ENCODE measurements at places on chromosomes 4 and X.
A peak's percentile ranks its signal among the peaks of the same experiment; 100 is the strongest.

DNA sequence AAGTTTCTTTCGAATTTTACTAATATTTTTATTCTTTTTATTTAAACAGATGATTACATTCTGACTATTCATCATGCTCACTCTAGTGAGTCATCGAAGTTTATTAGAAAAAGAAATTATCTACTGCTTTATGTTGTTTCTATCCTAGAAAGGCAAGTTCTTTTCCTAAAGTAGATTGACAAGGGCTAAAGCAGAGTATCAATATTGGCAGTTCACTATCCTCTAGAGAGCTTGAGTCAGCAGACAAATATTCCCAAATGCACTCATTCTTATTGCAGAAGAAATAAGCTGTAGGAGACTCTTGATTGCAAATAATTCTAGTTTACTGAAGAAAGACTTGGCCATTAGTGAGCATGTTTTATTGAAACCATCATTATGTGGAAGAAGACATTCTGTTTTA is 911.8 kb downstream of the CENPC start:
- no peak for DNase-seq

DNA sequence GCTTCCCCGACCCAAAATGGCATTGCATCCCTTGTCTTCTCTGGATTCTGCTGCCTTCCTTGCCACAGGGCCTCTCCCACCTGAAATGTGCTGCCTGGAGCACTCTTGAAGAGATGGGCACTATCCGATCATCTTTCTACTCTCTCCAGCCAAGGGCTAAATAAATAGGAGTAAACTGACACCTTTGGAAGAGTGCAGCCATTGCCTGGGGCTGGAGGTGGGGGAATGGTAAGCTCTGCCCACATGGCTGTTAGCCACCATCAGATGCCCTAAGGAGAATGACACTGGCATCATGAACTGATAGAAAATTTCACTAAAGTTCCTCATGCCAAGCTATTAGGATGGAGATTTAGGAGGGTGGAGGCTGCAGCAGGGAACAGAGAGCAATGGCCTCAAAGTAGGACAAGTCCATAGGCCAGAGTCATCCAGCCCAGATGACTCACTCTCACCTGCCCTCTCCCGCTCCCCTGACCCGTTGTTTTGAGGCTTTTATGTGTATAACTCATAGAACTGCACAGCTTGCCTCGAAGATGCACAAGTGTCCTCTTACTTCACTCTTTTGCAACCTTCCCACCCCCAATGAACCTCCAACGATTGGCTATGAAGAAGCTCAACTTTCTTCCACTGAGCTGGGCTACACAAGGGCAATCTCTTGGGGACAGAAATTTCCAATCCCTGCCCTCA is 822 bp upstream of the PFKFB1 start:
- DNase-seq = no peak

- DNase-seq = no peak
These were observed 13.4 kb downstream of the RBMX2 start for GRCh38 chrX:130415201-130415600.

- peak; percentile 8 for DNase-seq
These were observed 62.5 kb upstream of the GPR174 start for GRCh38 chrX:79081895-79082512.

- DNase-seq = no peak
These were observed 12.6 kb downstream of the RHOH start for GRCh38 chr4:40209401-40209800.

DNA sequence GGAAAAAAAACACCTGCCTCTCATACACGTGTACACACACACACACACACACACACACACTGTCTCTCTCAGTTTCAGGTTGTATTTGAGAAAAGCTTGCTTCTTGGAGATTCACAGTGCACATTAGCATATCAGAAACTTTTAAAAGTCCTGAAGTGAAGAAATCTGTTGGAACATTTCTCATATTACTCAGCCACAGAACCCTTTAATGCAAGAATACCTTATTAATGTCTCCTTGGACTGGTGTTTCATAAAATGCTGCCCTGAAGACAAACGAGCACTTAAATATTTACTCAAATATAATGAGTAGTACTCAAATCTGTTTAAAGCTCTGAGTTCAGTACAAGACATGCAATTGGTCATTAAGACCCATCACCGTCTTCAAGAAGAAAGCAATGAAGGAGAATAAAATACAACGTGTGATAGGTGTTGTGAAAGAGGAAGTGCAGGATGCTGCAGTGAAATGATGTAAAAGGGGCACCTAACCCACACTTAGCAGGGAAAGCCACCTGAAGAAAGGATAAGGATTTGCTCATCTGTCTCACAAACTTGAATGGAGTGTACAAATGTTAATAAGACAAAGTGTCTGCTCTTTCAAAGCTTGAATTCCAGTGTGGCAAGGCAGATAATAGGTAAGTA is 57.0 kb downstream of the DCLK2 start:
- no peak for DNase-seq

- DNase-seq = no peak
These were observed 66.5 kb upstream of the HMX1 start for GRCh38 chr4:8938137-8938536.

DNA sequence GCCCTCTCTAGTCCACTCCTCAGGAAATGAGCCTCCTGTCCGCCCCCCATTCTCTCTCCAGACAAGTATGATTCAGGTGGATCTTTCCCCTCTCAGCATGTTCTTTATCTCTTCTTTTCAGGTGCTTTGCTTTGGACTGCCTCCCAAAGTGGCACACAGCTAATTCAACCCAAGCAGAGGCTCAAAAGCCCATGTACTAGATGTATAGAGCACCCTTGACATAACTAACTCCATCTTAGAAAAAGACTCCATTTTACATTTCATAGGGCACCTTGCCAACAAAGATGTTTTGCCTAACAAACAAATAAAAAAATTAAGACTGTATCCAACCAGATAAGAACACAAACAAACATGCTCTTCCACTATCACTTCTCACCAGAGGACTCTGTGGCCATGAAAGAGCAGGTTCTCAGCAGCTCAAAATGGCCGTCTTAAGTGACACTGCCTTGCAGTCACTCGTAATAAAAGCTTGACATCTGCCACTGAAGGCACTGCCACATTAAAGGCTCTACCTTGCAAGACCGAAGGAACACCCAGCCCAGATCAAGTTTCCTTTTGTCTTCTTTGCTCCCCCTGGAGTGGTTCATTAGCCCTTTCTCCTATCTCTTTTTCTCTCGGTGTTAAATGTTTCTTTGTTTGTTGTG is 84.9 kb upstream of the TAB3 start:
- DNase-seq = no peak

- DNase-seq = no peak
These were observed 23.6 kb downstream of the MGST2 start for GRCh38 chr4:139689093-139689722.

GRCh38 chrX:9668537-9668936 is 97.1 kb downstream of the GPR143 start:
- no peak for DNase-seq

- no peak for DNase-seq
These were observed 206.8 kb downstream of the PDGFC start for GRCh38 chr4:156764846-156765245.

DNA sequence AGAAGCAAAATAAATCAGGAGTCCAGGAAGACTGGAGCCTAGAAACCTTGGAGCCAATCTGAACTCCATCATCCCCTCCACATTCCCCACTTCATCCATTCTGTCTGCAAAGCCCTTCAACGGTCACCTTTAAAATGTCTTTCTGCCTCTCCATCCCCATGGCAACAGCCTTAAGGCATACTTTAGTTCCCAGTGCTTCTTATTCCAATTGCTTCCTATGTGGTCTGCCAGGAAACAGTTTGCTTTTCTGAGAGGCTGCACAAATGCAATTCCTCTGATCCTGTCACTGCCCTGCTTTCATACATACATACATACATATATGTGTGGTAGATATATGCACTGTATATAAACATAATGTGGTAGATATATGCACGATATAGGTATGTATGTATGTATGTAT is 786 bp upstream of the MAGEH1 start:
- DNase-seq = no peak

DNA sequence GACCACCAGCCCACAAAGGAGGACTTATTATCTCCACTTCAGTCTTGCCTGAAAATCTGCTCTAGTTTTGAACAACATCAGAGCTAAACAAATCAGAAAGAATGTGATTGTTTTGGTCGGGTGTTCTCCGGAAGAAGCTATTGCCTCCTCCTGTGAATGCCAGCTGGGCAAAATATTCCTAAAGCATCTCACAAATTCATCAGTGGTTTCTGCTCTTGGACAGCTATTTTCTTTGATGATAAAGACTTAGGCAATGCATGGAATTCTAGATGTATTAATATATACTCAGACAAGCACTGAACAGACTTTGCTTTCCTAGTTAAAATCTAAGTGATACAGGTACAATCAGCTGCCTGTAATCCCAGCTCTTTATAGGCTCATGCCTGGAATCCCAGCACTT is 71.8 kb downstream of the ASMT start:
- no peak for DNase-seq

DNA sequence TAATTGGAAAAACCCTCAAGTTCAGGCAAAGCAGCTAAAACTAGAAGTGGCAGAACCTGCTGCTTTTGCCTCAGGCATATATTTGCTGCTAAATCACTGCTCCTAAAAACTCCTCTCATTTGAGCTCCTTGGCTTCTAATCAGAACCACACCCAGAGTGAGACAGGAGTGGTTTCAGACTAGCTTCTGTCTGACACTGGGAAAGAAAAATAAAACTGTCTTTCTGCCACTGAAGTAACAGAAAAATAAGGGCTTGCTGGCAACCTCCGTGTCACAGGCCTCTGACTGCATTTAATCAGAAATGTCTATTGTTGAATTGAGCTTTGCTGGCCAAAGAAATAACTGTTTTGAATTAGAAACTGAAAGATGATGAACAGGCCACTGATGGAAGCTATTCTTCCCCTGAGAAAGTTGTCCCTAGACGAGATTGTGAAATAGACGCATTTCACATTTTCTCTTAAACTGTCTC is 52.1 kb upstream of the RAP2C start:
- DNase-seq = no peak

DNA sequence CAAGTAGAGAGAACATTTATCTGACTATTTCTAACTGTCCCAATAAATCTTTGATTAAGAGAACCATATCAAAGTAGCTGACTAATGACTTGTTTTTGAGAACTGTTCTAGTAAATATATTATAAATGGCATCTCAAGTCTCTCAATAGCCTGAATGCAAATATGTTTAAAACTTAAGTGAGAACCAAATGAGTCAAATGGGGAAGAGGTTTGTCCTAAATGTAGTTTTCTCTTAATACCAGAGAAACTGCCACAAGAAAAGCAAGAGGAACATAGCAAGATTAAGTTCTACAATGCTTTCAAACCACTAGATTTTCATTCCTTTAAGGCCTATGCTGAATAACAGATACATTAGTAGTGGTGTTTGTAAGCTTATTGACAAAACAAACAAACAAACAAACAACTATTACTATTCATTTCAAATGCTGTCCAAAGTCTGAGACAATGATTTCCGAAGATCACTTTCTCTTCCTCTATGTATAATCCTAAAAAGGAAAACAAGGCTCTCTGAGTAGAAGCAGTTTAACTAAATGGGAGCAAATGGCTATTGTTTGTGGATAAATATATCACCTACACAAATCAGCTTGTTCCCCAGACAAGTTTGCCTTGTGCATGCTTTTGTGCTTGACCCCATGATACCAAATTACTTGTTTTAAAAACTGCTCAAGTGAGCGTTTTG is 408.4 kb upstream of the EMCN start:
- no peak for DNase-seq

DNA sequence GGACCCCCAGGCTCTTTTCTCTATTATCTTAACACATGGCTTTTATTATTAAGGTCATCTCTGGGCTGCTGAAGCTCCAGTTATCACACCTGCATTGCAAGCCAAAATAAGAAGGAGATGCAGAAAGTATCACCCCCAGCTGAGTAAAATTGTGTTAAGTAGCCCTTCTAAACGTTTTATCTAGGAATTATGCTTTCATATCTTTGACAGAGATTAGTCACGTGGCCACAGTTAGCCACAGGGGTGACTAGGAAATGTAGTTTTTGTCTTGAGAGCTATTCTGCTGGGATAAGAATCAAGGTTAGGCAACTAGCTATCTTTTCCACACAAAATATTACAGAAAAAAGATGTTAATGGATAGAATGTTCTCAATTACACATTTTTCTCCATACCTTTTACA is 102.1 kb downstream of the ANXA3 start:
- no peak for DNase-seq

GRCh38 chr4:160364217-160364616 is 1261.3 kb downstream of the RAPGEF2 start:
- DNase-seq = peak; percentile 1

GRCh38 chr4:138184886-138185285 is 57.3 kb downstream of the SLC7A11 start:
- DNase-seq = no peak

GRCh38 chrX:106300239-106300638 is 132.1 kb downstream of the PWWP3B start:
- no peak for DNase-seq

- peak; percentile 69 for DNase-seq
These were observed 24.1 kb downstream of the HPRT1 start for GRCh38 chrX:134484039-134484438.

- DNase-seq = no peak
These were observed 46.4 kb upstream of the GABRE start for GRCh38 chrX:152020888-152021287.

DNA sequence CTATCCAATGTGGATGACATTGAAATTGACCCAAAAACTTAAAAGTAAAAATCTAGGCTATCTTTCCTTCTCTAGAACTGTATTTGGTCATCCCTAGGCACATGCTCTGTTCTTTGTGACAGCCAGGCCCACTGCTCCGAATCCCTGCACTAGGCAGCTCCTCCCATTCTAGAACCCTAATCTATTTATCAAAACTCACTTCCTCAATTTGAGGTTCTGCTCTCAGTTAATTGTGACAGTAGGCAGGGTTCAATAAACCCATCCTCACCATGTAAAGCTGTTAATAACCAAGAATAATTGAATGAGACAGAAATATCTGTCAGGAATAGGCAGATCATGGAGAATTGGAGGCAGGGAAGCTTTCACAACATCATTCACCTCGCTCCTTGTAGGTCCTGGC is 51.9 kb upstream of the IRF2 start:
- no peak for DNase-seq

- DNase-seq = no peak
These were observed 217.8 kb upstream of the HCCS start for GRCh38 chrX:10893366-10893765.

DNA sequence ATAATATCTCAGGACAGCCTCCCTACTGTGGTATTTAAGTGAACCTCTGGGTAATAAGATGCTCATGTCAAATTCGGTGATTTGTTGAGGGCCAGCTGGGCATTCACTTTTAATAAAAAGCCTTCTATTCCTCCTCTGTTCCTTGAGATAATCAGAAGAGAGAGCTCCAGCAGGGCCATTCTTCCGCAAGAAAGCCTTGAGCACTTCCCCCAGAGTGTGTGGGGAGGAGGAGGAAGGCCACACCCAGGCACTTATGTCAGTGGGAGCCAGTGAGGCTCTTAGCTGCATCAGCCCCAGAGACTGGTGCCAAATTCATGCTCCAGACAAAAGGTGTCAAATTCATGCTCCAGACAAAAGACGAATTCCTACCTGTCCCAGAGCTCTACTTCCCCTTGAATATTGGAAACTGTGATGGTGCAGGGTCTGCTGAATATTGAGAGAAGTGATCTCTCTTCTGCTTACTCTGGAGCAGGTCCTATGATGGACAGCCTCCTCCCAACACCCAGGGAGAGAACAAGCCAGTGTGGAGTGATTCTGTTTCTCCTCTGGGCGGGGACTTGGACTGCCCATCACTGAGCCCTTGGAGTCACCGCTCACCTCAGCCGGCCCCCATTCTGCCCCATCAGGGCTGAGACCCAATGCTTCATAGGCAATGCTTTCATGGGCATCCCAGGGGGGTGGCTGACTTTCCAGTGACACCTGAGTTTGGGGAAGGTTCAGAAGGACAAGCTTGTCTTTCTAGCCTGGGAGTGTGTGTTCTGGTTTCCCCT is 68.1 kb downstream of the FHDC1 start:
- DNase-seq = no peak

GRCh38 chrX:73683236-73683859 is 120.4 kb downstream of the CHIC1 start:
- no peak for DNase-seq
